ENCODE measurements at places on chromosomes 2 and 18. TPM values are rescaled to one million over a fixed set of nuclear protein-coding genes. Genes with fewer than 3 reads are reported as not detected.

- peak; percentile 66 for DNase-seq
These were observed 41.9 kb downstream of the SPTBN1 start for GRCh38 chr2:54497763-54498680.

DNA sequence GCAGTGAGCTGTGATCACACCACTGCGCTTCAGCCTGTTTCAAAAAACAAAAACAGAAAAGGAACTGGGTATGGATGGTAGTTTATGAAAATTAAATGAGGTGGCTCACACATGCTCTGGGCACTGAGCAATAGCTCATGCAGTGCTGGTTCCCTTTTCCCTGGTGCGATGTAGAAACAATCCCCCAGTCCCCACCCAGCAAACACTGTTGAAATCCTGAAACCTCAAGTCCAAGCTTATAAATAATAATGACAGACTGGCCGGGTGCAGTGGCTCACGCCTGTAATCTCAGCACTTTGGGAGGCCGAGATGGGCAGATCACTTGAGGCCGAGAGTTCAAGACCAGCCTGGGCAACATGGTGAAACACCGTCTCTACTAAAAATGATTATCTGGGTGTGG lies 55.4 kb upstream of the SMAD2 start:
- DNase-seq: no peak

DNA sequence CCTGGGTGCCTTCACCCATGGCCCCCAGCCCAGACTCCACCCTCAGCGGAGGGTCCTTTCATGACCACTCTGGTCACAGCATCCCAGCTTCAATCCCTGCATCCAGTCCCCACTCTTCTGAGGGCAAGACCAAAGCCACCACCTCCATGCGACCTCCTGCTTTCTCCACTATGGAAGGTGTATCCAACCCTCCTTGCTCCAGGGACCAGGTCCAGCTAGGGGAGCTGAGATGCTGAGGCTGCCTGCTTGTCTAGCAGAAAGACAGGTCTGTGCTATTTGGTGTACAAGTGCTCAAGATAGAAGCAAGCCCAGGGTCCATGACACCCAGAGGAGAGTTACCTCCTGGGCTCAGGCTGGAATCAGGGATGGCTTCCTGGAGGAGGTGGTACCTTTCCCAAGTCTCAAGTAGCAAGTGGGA lies 73.8 kb upstream of the RAB6C start:
- no peak for DNase-seq

GRCh38 chr18:2572171-2572569 lies 813 bp downstream of the NDC80 start:
- no peak for DNase-seq

GRCh38 chr2:102059151-102059550 lies 67.4 kb downstream of the IL1R2 start:
- no peak for DNase-seq

GRCh38 chr2:230075988-230076631 lies 7.4 kb upstream of the SLC16A14 start:
- DNase-seq: no peak

DNA sequence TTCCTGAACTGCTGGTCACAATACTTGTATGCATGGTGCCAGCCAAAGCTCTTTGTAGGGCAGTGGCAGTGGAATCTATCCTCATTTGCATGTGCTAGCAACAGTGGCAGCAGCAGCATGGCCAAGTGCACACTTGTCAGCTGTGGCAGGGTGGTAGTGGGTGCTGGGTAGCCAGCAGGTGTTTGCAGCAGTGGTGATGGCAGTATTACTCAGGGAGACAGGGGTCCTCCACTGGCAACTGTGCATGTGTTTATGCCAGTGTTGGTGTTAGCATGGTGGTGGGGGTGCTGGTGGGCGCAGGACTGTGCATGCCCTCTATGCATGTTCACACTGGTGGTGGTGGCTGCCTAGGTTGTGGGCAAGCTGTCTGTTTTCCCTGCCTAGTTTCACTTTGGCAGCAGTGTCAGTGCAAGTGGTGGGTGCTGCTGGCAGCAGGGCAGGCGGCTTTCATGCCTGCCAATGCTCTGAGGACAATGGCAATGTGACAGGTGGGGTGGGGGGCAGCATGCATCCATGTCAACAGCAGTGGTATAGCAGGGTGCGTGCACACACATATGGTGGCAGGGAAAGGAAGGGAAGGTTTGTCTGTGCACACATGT lies 41.2 kb downstream of the GALNT13 start:
- no peak for DNase-seq

- DNase-seq: no peak
These were observed 231.9 kb upstream of the MGAT5 start for GRCh38 chr2:134021830-134022524.

DNA sequence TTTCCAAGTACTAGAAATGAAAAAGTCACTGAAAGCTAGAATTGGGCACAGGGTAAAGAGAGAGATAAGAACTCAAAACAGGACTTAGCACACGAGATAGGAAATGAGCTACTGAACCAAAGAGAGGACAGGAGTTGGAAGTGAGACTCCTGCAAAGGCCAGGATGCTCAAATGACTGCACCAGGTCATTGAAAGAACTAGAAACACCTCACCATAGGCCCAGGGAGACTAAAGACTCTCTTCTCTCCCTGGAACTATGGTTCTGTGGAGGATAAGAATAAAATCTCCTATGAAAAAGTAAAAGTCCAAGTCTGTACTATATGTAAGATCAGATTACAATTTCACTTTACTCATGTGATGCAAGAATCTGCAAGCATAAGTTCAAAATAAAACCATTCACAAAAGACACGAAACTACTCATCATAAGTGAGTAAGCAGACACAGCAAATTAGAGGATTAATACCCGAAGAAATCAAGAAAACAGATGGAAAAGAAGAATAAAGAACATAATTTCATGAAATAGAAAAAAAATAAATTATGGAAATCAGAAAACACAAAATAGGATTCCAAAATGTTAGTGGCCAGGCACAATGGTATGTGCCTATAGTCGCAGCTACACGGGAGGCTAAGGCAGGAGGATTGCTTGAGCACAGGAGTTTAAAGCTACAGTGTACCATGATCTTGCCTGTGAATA lies 6.5 kb downstream of the NBAS start:
- no peak for DNase-seq

DNA sequence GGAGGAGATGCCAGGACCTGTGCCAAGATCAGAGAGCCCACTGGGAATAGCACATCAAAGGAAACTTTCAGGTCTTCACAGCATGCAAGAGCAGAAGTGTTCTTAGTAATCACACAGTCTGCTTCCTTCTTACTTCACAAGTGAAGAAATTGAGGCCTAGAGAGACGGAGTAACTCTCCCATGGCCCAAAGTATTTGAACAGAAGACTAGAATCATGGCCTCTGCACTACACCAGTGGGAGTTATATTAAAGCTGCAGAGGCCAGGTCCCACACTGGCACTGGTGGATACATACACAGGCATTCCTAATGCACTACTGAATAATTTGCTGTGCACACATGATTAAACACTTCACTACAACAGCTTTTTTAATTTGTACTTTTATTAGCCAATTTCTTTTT lies 107.6 kb upstream of the RMP24 start:
- no peak for DNase-seq

GRCh38 chr2:89829828-89830227 lies 1138.4 kb downstream of the RPIA start:
- DNase-seq: no peak

GRCh38 chr18:57970356-57971095 lies 73.5 kb upstream of the NEDD4L start:
- no peak for DNase-seq

DNA sequence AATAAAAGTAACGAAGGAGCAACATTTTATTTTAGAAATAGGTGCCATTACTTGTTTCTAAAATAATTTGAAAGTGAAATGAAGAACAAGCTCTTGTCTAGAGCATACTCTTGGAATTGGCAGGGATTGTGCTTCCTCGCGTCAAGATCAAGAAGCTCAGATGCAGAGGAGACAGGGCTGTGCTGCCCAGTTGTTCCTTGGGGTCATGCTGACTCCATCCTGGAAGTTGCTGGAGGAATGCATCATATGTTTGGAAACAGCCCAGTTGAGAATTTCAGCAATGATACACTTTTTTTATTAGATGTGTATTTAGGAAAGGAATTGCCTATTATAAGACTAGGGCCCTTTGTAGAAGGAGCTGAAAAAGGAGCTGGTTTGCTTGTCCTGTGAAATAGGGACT lies 17.2 kb downstream of the LTBP1 start:
- DNase-seq: peak; percentile 61

DNA sequence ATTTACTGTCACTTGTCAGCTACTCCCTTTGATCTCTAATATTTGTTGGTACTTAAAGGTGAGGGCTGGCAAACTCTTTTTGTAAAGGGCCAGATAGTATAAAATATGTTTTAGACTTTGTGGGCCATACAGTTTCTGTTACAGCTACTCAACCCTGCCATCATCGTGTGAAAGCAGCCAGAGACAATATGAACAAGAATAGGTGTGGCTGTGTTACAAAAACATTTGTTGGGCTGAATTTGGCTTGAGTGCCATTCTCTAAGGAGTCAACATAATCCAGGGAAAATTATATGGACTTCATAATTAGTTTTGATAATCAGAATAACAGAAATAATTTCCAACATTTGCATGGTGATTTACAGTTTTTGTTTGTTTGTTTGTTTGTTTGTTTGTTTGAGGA lies 190.6 kb downstream of the LTBP1 start:
- no peak for DNase-seq

GRCh38 chr18:65398347-65399075 lies 352.3 kb upstream of the CDH7 start:
- no peak for DNase-seq

DNA sequence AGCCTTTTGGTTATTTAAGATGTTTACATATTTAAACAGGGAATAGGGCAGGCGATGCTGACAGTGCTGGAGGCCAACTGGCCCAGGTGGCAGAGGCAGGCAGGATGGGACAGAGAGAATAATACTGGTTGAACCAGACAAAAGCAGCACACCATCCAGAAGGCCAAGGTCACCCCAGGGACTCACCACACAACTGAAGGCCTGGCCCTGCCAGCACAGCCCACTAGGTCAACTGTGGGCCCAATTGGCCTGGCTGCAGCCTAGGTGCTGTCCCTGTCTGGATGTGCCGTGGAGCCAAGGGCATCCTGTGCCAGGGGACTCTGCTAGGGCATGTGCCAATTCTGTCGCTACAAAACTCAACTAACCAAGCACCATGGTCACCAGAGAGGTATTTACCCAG lies 69.2 kb downstream of the RNF152 start:
- no peak for DNase-seq

GRCh38 chr2:110852051-110852450 lies 119.7 kb downstream of the ACOXL start:
- no peak for DNase-seq

DNA sequence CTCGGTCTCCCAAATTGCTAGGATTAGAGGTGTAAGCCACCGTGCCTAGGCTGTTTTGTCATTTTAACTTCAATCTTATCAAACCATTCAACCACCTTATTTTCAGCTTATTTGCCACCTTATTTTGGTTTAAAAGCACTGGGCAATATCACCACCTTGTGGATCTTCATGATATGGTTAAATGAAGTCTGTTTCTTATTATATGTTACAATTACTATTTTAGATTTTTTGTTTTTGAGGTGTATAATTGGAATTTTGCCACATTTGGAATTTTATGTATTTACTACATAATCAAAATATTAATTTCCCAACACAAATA lies 43.8 kb upstream of the SCN9A start:
- peak; percentile 7 for DNase-seq

GRCh38 chr18:77096936-77097886 lies 35.4 kb downstream of the MBP start:
- no peak for DNase-seq

- no peak for DNase-seq
These were observed 119.7 kb downstream of the GAREM1 start for GRCh38 chr18:32351032-32351431.

- no peak for DNase-seq
These were observed 8.7 kb upstream of the SLC14A1 start for GRCh38 chr18:45715212-45715780.

DNA sequence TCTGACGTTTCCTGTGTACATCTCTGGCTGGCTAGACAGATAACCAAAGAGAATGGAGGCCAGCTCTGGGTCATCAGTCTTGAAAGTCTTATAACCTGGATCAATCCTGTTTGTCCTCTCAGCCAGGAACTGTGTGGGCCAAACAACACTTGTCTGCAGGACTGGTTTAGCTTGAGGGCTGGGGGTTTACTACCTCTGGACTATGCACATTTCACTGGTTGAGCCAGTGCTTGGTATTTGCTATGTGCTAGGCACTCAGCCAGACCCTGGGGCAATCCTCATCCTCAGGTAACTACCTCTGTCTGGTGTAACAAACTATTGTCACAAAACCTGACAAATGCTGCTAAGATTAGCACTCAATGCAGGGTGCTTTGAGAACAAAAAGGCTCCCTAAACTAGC lies 169.7 kb downstream of the HAUS1 start:
- no peak for DNase-seq

GRCh38 chr2:86301009-86301408 lies 36.4 kb downstream of the REEP1 start:
- no peak for DNase-seq

- no peak for DNase-seq
These were observed 407.6 kb upstream of the SPHKAP start for GRCh38 chr2:228589115-228589514.

DNA sequence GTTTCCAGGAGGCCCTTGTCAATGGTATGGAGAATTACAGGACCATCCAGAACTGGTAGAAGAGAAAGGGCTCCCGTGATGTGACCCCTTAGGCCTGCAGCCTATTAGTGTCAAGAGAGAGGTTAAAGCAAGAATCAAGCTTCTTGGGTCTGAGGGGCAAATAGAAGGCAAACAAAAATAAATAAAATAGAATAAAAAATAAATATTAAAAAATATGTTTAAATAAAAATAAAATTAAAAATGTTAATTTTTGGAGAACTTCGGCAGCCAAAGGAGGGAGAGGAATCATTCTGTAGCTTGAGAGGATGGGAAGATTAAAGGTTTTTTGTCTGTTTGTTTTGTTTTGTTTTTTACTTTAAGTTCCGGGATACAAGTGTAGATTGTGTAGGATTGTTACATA lies 15.2 kb upstream of the TMEM178A start:
- no peak for DNase-seq

DNA sequence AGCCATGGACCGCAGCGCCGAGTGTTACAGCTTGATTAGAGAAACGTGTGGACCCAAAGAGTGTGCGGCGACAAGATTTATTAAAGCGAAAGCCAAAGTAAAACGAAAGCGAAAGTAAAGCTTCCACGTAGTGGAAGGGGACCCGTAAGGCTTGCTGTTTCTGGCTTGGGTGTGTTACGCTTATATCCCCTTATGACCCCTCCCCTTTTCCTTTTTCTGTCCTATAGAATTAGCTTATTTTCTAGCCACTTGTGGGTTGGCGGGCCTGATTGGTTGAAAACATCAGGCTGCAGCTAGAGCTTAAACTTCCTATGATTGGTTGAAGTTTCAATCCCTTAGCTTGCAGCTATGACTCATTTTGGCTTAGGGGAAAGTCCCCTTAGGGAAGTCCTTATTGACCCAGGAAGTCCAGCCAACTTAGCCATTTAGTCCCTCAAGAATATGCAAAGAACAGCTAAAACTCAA lies 969.7 kb downstream of the DCDC2C start:
- DNase-seq: peak; percentile 27

The RNF152 gene
- 6.5 TPM for polyA plus RNA-seq

The UGT1A10 gene
- not detected for polyA plus RNA-seq

The RESP18 gene
- polyA plus RNA-seq: not detected

The PLCL1 gene
- 16.1 TPM for polyA plus RNA-seq

The ANTXR1 gene
- 230 TPM for polyA plus RNA-seq

The IGFBP5 gene
- 475 TPM for polyA plus RNA-seq

The AFG3L2 gene
- polyA plus RNA-seq: 45.5 TPM

The AKAIN1 gene
- polyA plus RNA-seq: not detected

The CNGA3 gene
- polyA plus RNA-seq: 0.26 TPM

The ADAM23 gene
- 11.9 TPM for polyA plus RNA-seq

The TTN gene
- 127 TPM for polyA plus RNA-seq

The PASK gene
- polyA plus RNA-seq: 18.1 TPM

The GAD1 gene
- 0.96 TPM for polyA plus RNA-seq

Data from muscle of arm (tissue), 14 donors.